ENCODE measurements at places on chromosomes 5 and 9.

DNA sequence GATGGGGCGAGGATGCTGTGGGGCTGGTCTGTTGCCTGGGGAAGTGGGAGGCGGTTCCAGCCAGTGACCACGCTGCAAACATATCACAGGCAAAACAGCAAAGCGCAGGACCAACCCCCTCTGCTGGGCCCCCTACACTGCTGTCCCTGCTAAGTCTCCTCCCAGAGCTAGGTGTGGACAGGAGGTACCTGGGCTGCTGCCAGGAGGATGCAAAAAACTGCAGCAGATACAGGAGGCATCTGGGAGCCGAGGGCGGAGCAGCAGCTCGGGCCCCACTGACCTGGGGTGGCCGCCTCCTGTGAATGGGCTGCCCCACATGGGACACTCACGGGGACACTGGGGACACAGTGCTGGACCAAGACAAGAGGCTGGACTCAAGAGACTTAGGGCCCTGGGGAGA, 48.0 kb upstream of the PHYKPL start:
- no peak for DNase-seq

DNA sequence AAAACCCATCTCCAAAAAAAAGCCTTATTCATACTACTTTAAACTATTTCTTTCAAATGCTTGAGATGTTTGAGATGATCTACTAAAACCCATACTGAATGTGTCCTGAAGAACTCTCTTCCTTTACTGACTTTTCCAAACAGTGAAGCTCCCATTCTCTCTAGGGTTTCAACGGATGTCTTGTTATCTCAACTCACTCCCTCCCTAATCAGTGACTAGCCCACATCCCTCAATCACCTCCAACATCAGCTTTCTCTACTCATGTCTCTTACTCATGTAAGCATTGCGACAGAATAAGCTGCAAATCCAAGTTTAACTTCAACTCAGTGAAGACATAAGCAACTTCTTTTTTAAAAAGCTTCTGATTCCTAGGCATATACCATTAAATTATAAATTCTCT, 42.1 kb downstream of the WDR41 start:
- DNase-seq = no peak

- no peak for DNase-seq
These were observed 508 bp upstream of the SNCAIP start for GRCh38 chr5:122311497-122311960.

GRCh38 chr5:39716532-39717028, 291.8 kb upstream of the DAB2 start:
- DNase-seq = peak; percentile 47

- DNase-seq = no peak
These were observed 6.6 kb downstream of the CDC14B start for GRCh38 chr9:96612966-96613589.

- DNase-seq = no peak
These were observed 28.2 kb downstream of the MTAP start for GRCh38 chr9:21830589-21830988.

- DNase-seq = no peak
These were observed 37.7 kb upstream of the MRPS30 start for GRCh38 chr5:44770780-44771717.

GRCh38 chr9:123614306-123615263, 258.6 kb downstream of the CRB2 start:
- DNase-seq = no peak

- DNase-seq = no peak
These were observed 8.8 kb downstream of the KCNV2 start for GRCh38 chr9:2725898-2726649.

DNA sequence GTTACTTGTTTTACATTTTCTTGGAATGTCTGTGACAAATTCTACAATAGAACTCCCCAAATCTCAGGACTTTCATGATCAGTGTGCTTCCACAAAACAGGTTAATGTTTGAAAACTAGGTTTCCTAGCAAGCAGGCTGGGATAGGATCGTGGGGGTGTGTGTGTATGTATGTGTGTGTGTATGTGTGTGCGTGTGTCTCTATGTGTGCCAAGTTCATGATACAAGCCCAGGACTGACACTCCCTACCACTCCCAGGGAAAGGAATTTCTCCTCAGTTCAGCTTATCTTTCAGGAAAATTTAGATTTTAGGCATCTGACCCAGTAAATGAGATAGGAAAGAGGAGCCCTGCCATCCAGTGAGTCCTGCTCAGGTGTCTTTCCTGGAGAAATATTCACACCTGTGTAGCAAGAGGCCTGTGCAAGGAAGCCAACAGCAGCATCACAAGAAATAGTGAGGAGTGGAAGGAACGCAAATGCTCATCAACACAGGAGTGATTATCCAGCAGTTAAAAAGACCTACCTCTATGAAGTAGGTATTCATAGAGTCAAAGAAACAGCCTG, 13.8 kb upstream of the ABLIM3 start:
- no peak for DNase-seq

GRCh38 chr9:37221489-37222106, 101.2 kb downstream of the ZCCHC7 start:
- DNase-seq = no peak

- DNase-seq = no peak
These were observed 1.2 kb downstream of the ROR2 start for GRCh38 chr9:91948597-91949391.

GRCh38 chr5:119036101-119036762, 34.7 kb upstream of the DMXL1 start:
- no peak for DNase-seq

- DNase-seq = no peak
These were observed 735.6 kb upstream of the RIOK2 start for GRCh38 chr5:97918620-97919019.

DNA sequence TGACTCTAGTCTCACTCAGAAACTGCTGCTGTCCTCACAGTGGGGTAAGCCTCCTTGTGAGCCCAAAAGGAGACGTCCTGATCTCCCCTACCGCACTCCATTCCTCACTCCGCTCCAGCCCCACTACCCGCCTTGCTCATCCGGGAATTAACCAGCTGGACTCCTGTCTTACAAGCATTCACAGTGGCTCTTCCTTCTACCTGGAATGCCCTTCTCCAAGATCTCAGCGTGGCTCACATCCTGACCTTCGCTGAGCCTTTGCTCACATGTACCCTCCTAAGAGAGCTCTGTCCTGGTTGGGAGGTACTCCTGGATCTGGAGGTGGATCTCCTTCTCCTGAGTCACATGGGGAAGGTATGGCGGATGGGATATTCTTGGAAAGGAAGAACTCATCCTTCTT, 10.7 kb upstream of the KLF9 start:
- DNase-seq = no peak

DNA sequence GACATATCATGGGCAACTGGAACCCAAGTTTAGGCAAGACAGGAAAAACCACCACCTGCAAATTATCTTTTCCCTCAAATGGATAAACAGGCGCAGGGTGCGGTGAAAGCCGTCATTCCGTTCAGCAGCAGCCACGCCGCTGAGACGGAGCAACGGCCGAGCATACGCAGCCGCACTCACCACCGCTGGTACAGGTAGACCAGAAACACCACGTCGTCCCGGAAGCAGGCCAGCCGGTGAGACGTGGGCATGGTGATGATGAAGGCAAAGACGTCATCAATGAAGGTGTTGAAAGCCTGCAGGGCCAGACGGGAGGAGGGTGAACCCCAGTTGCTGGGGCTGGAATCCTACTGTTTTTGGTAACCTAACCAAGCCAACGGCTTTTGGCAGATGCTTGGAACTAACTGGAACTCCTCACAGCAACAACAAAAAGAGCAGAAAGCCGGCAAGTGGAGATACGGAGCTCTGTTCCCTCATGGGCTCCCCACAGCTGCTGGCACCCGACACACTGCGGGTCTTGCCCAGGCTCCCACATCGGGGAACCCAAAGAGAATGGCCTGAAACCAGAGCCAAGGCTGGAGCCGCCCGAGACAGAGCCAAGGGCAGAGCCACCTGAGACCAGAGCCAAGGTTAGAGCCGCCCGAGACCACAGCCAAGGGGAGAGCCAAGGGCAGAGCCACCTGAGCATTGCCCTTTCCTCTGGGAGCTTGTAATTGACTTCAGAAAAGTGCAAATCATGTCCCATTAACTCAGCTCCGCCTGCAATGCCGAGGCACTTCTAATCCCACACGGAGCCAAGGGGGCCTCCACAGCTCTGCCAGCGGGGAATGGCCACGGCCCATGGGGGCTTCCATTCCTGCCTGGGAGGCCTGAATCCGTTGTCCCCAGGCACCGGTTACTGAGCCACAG, 24.2 kb downstream of the CLPTM1L start:
- no peak for DNase-seq

GRCh38 chr5:181170996-181171395, 23.6 kb downstream of the OR2V2 start:
- DNase-seq = no peak

GRCh38 chr9:14198841-14199455, 115.0 kb downstream of the NFIB start:
- no peak for DNase-seq

GRCh38 chr5:138360941-138361452, 8.5 kb downstream of the KDM3B start:
- no peak for DNase-seq

DNA sequence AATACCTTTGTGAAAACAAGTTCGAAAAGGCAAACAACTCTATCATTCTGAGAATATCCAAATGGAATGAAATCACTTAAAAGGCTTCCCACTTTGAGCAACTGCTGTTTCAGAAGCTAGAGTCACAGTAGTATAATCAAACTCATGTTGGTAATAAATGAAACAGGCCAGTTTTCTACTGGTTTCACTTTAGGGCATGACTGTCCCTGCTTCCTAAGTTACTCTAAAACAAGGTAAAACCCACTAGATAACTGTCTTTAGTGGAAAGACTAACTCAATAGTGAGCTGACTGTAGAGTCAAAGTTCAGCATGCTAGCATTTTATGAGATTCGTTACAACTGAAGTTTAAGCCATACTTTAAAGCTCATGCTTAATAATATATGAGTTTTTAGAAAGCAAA, 6.0 kb downstream of the CDC26 start:
- DNase-seq = no peak

- no peak for DNase-seq
These were observed 21.4 kb downstream of the PJA2 start for GRCh38 chr5:109388407-109388806.

- DNase-seq = no peak
These were observed 22.5 kb upstream of the NINJ1 start for GRCh38 chr9:93156475-93157008.

GRCh38 chr5:73989956-73990355, 364.0 kb downstream of the ARHGEF28 start:
- no peak for DNase-seq

DNA sequence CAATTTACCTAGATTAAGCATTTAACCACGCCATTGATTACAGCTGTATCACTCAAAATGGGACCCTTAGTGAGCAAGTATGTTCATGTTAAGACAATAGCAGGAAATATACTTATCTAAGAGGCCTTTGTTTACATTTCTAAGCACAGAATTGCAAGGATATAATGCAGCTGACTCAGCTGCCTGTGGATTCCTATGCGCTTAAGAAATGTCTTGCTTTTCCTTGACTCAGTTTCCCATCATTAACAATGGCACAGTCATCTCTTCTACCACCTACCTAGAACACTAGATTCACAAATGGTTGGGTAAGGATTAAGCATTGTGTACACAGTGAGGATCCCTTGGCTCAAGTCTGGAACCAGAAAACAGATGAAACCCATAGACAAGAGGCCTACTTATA, 163.8 kb downstream of the TSSK1B start:
- DNase-seq = no peak

DNA sequence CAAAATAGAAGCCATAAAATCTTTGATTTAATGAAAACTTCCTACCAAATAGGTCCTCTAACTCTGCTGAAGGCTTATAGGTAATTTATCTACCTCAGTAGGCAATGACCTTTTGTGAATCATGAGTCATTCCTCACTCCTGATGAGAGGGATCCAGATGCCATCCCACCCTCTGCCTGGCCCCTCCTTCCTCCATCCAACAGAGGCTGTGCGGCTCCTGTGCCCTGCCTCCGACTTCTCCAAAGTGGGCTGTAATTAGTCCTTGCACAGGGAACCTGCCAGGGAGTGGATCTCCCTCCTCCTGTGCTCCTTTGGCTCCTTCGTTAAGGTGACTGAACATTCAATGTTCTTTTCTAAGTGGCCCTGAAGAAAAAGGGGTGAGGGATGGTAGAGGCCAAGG, 213.9 kb upstream of the TBCA start:
- no peak for DNase-seq

DNA sequence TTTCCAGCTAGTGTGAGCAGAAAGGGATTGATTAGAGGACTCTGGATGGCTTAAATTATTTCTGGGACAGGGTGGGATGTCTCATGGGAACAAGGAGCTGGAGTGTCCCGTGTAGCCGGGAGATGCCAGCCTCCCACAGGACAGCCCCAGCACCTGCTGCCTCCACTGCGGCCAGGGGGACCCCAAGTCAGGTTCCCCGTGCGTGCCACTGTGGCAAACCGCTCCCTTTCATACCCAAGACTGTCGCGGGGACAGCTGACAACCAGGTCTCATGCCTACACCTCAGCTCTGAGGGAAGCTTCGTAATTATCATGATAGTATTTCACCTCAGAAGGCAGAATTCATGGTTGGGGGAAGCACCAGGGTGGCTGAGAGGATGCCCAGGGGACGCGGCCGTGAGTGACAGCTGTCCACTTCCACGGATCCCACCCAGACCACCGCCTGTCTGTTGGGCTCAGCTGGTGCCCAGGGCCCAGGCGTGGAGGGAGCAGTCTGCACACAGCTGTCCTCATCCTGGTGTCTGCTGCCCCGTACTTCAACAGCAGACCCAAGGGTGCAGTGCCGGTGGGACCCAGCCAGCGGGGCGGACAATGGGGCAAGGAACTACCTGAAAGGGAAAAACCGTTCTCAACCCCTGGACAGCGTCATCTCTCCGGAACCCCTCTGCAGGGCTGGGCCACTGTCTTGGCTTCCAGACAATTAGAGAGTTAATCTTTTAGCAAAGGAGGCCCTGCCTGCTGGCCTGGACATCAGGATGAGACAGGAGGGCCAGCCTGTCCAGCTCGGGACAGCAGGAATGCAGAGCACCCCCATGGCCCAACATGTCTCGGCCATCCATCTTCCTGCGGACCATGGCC, 166.9 kb downstream of the OLFM1 start:
- DNase-seq = no peak

- no peak for DNase-seq
These were observed 454.1 kb downstream of the EFNA5 start for GRCh38 chr5:107216587-107216986.

DNA sequence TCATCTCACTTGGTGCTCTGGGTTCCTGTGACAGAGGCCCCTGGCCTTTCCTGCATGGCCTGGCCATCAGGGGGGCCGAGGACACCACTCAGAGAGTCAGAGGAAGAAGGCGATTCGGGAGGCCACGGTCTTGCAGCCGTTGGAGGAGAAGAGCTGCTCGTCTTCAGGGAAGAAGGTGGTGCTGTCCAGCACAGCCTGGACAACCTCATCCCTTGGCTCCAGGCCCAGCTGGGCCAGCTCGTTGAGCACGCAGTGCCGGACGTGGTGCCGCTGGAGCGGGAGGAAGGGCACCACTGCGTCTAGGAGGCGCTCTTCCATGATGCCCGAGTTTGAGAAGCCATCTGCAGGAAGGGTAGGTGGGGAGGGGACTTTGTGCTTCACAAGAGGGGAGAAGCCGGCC, 3.2 kb downstream of the TOR2A start:
- DNase-seq = no peak

DNA sequence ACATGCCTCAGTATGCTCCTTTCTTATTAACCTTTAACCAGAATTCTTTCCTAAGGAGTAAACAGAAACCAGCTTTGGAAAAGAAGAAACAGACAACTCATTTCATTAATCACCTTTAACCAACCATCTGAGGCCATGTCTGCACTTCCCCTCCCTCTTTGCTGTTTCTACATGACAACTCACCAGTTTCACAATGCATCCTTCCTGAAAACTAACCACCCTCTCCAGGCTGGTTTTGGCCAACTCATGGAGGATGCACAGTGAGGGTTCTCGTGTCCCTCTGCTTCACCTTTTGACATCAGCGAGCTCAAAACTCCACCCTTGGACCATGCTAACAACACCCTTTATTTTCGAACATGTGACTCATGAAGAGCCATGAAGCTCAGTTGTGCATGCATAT, 244.1 kb downstream of the ELAVL2 start:
- peak; percentile 40 for DNase-seq
